ENCODE measurements at places on chromosomes 5 and 9.
A peak's percentile ranks its signal among the peaks of the same experiment; 100 is the strongest.

DNA sequence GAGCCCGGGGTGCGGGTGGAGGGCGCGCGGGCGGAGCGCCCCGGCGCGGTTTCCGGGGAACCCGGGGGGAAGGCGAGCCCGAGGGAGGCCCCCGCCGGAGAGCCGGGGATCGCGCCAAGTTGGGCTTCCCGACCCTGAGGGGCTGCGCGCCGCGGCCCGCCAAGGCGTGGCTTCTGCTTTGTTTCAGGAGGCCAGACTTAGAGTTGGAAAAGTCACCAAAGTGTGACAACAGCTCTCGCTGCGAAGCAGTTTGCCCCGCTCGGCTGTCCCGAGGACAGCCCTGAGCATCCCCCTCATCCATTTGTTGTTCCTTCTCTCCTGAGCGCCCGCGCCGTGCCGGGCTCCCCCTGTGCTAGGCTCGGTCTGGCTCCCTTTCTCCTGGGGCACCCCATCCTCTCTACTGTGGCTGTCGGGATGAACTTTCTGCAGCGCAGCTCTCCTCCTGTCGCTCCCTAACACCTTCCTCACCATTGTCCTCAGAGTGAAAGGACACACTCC is 410 bp downstream of the GLIPR2 start:
- DNase-seq: no peak

GRCh38 chr5:50665091-50665490 is 1.3 kb upstream of the PARP8 start:
- no peak for DNase-seq

GRCh38 chr5:151491062-151491461 is 43.7 kb downstream of the SLC36A1 start:
- DNase-seq: no peak

- no peak for DNase-seq
These were observed 9.9 kb upstream of the EGR1 start for GRCh38 chr5:138455232-138455930.

DNA sequence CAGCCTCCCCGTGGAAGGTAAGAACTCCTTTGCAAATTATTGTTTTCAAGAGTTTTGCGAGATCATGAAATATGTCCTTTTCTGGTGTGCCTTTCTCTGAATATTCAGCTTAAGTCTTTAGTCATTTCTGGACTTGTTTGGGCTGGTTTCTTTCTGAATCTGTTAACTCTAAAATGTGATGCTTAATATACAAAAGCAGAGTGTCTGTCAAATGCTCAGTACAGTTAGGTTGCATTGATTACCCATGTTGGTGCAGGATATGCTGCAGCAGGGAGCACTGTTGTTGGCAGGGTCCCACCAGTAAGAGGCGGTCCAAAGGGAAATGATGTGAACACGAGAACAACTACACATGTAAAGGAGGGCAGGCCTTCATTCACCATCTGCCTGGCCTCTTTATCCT is 47.7 kb downstream of the SPTAN1 start:
- DNase-seq: no peak

GRCh38 chr5:72608297-72608696 is 101.1 kb upstream of the ZNF366 start:
- no peak for DNase-seq

DNA sequence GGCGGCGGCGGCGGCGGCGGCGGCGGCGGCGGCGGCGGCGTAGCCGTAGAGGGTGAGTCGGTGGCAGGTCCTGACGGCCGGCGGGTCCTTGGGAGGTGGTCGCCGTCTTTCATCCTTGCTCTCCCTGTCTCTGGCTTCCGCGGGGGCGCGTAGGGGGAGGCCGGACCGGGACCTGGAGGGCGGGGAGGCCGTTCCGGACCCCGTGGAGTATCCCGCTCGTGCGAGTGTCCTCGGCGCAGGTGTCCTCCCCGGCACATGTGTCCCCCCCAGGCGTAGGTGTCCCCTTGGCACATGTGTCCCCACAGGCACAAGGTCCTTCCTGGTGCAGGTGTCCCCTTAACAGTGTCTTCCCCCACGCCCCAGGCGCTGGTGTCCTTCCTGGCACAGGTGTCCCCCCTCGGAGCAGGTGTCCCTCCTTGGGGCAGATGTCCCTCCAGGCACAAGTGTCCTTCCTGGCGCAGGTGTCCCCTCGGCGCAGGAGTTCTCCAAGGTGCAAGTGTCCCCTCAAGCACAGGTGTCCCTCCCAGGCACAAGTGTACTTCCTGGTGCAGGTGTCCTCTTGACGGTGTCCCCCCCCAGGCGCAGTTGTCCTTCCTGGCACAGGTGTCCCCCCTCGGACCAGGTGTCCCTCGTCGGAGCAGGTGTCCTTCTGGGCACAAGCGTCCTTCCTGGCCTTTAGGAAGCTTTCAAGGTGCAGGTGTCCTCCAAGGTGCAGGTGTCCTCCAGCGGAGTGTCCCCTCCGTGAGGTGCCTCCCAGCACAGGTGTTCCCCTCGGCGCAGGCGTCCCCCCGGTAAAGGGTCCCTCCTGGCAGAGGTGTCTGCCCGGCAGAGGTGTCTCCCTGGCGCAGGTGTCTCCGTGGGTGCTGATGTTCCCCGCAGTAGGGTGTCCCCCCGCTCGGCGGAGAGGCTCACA is 519 bp downstream of the EXOC3 start:
- peak; percentile 19 for DNase-seq

- DNase-seq: no peak
These were observed 15.6 kb downstream of the EXOSC3 start for GRCh38 chr9:37769306-37769705.

DNA sequence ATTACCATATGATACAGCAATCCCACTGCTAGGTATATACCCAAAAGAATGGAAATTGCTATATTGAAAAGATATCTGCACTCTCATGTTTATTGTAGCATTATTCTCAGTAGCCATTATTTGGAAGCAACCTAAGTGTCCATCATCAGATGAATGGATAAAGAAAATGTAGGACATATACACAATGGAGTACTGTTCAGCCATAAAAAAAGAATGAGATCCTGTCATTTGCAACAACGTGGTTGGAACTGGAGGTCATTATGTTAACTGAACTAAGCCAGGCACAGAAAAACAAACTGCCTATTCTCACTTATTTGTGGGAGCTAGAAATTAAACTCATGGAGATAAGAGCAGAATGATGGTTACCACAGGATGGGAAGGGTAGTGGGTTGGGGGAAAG is 63.1 kb upstream of the TTC23L start:
- DNase-seq: no peak

DNA sequence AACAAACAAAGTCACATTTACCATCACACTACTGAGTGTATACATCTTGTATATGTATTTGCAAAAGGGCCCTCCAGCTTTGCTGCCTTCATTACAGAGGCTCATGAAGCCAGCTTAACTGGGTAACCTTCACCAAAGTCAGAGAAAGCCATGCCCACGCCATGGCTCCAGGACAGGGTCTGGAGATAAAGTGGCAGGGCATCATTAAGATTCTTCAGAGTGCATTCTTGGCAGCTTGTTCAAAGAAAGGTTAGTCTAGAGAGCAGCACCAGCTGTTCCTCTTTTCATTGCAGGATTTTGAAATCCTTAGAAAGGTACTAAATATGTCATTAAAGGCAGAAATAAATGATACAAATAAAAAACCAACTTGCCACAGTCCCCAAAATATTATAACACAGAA is 333.2 kb downstream of the NDUFS4 start:
- DNase-seq: no peak

DNA sequence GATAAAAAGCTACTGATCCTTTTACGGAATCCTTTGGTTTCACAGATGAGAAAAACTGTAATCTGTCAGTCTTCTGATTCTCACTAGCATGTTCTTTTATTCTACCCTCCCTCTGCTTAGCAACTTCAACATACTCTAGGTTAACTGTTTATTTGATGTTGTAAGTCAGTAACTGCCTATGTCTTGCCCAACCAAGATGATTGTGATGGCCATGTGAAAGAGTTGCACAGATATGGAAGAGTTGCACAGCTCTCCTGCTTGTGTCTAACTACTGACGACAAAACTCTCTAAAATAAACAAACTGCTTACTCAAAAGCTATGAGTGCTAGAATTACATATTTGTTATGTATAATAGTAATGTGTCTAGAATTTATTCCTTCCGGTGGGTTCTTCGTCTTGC is 227.3 kb upstream of the DAB2 start:
- DNase-seq: no peak

GRCh38 chr9:116688806-116689485 is 1.8 kb downstream of the TRIM32 start:
- DNase-seq: no peak

GRCh38 chr5:135508496-135509005 is 27.2 kb downstream of the NEUROG1 start:
- DNase-seq: no peak

DNA sequence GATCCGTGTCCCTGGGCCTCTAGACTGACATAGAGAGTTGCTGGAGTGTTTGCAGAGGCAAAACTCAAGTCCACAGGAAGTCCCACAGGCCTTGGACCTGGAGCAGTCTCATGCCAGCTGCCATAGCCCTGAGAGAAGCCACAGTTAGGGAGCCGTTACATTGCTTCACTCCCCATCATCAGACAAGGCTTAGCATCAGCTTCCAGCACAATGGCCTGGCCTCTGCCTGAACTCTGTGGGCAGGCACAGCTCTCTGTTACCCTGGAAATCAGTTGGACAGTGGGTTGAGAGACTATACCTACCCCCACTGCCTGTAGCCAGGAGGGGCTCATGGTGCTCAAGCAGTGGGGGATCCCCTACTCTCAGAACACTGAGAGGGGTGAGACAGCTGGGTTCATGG is 16.2 kb upstream of the C9orf72 start:
- DNase-seq: no peak

- DNase-seq: no peak
These were observed 25.6 kb downstream of the STC2 start for GRCh38 chr5:173302546-173303155.

GRCh38 chr9:84456527-84456926 is 116.0 kb upstream of the SLC28A3 start:
- no peak for DNase-seq

GRCh38 chr9:4435197-4435596 is 55.1 kb upstream of the SLC1A1 start:
- no peak for DNase-seq

GRCh38 chr9:89022001-89022759 is 30.9 kb downstream of the S1PR3 start:
- DNase-seq: no peak

DNA sequence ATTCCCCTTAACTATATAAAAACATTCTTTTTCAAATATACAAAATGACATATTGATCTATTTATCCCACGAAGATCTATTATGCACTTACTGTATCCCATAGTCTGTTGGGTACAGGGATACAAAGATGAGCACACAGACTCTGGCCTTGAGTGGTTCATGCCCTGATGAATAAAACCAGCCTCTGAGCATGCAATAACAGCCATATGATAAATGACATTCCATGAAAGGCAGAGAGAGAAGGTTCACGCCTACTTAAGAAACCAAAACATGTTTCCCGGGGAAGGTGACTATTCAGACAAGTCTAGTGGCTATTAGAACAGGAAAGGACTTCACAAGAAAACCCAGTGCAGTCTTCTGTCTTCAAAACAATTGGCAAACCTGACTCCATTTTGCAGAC is 406.2 kb upstream of the BRINP1 start:
- DNase-seq: no peak

DNA sequence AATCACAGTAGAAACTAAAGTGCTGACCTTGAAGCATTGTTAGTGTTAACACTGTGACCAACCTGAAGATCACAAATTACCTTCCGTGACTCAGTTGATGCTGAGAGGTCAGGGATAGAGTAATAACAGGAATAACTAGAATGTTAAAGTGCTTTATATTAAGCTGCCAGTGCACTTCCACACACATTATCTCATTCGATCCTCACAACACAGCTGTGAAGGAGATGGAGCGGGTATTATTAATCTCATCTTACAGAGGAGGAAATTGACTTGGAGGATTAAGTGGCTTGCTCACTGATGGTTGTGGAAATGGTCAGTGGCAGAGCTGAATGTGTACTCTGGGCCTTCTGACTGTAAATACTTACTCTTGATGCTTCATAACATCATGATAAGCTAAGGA is 252.5 kb upstream of the DMRT1 start:
- no peak for DNase-seq

DNA sequence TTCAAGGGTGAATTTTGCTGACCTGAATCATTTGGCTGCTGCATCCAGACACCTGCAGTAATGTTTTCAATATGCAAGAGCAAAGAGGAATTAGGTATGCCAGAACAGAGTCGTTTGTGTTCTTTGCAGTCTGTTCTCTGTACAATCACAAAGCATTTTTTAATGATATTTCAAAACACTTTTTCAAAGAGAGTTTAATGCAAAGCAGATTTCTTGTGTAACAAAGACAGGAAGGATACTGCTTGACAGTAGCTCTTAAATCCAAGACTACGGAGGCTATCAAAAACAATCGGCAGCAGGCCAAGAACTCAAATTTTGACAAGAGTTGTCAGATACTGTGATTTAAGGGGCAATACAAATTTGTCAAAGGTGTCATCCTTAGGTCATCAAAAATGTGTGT is 341.9 kb downstream of the GADD45G start:
- DNase-seq: no peak

- DNase-seq: no peak
These were observed 1203.2 kb downstream of the CDH12 start for GRCh38 chr5:21649969-21650368.

- no peak for DNase-seq
These were observed 32.9 kb downstream of the ANKH start for GRCh38 chr5:14838396-14839319.

- no peak for DNase-seq
These were observed 25.2 kb upstream of the FOCAD start for GRCh38 chr9:20658677-20659473.

DNA sequence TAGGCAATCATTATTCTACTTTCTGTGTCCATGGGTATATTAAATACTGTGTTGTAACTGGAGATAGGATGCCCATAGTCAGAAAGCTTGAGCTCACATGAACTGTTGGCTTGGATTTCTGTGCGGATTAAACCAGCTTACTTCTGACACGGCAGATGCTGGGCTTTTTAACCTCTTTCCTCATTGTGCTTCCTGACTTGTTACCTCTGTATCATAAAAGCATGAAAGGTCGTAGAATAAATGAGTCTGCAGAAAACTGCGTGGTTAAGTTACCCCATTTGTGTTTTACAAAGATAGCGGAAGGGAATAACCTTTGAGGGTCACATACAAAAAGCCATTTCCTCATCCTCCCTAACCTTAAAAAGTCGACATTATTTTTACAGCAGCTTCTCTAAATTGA is 199.5 kb upstream of the DMRT1 start:
- DNase-seq: no peak

DNA sequence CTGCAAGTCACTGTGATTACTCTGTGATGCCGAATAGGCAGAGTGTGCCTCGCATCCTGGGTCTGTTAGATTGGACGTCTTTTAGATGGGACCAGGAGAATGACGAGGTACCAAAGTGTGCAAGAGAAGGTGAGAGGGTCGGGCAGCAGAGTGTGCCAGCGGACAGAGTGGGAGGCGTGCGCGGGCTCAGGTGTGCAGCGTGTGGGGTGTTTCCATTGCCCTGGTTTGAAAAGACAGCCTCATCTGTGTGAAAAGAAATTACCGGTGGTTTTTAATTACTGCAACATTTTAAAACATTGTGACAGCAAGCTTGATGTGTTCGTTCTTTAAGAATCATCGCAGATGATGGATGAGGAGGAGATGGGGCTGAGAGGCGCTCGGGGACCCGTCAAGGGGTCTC is 4.2 kb upstream of the FAM163B start:
- no peak for DNase-seq

GRCh38 chr5:95261437-95262175 is 23.3 kb downstream of the MCTP1 start:
- no peak for DNase-seq

- no peak for DNase-seq
These were observed 14.6 kb upstream of the DAP start for GRCh38 chr5:10775646-10776045.
